Hepatic stellate cell (primary cell): ENCODE measurements at places on chromosomes 11 and 22.

- DNase-seq: no peak
These were observed 93.1 kb downstream of the NAT10 start for GRCh38 chr11:34198523-34198922.

- no peak for DNase-seq
These were observed 84.9 kb upstream of the HMGXB4 start for GRCh38 chr22:35172442-35172841.

GRCh38 chr11:85947431-85948272 is 92.5 kb downstream of the CCDC83 start:
- peak; percentile 50 for DNase-seq

GRCh38 chr11:84817998-84818397 is 809.1 kb downstream of the DLG2 start:
- no peak for DNase-seq

DNA sequence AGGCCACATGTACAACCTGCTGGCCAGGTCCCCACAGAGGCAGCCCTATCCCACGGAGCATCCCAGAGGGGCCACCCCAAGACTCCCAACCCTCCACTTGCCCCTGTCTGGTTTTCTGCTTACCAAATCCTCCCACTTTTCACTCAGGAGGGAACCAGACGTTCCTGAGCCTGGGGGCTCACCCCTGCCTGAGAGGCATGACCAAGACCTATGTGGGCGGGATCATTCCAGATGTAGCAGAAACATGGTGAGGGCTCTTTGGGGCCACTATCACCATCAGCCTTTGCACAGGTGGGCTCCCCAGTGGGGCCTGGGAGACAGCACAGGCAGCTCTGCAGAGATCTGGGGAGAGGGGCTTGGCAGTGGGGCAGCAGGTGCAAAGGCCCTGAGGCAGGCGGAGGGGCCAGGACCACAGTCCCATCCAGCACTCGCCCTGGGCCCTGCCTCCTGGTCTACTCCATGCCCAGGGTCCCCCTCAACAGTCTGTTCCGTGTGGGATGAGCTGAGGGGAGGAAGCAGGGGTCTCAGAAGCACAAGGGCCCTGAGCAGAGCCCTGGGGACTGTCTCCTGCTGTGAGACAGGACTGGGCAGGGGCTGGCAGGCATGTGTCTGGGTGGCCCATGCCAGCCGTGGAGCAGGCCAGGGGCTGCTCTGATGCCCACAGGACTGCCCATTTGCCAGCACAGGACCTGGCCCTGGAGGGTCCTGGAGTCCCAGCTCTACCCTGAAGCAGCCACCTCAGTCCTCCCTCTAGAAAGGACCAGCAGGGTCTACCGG is 9.4 kb downstream of the PIM3 start:
- no peak for DNase-seq

DNA sequence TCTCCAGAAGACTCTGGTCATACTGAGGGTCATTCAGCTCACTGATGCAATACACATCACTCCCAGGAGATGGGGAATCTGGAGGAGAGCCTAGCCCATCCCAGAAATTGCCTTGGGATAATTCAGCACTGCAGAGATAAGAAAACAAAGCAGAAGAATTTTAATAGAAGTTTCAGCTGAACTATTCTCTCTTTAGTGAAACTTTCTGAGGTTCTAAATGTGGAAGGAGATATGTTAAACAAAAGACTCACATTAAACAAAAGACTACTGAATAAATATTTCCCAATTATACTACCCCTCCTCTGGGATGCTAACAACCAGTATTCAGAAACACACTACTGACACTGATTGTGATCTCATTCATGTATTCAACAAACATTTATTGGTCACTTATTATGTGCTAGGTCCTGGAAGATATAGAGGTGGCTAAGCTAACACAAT is 47.8 kb downstream of the C2CD3 start:
- DNase-seq: peak; percentile 23
